H7 (cell line): ENCODE measurements at places on chromosomes 12 and 14. TPM values are rescaled to one million over a fixed set of nuclear protein-coding genes. Genes with fewer than 3 reads are reported as not detected.

SPATA7 gene
- total RNA-seq, result 8.4 and 18.4 TPM in 2 replicates

OR4N5 gene
- total RNA-seq, result not detected in 2 replicates

DNA sequence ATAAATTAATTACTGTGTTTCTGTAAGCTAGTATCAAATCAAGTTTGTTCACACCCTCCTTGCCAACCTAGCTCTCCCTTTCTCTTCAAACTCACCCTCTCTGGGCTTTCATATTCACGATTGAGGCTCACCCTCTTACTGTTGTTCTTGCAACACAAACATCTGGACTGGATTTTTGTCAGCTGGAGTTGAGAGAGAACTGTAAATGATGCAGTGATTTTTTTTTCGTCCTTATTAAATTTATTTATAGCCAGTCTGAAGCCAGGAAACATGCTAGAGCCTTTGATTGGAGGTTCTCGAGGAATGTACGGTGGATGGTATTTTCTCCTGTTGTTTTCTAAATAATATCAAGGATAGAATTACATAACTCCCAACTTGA lies 485.1 kb downstream of the ZFP36L1 start:
- DNase-seq, result no peak

DNA sequence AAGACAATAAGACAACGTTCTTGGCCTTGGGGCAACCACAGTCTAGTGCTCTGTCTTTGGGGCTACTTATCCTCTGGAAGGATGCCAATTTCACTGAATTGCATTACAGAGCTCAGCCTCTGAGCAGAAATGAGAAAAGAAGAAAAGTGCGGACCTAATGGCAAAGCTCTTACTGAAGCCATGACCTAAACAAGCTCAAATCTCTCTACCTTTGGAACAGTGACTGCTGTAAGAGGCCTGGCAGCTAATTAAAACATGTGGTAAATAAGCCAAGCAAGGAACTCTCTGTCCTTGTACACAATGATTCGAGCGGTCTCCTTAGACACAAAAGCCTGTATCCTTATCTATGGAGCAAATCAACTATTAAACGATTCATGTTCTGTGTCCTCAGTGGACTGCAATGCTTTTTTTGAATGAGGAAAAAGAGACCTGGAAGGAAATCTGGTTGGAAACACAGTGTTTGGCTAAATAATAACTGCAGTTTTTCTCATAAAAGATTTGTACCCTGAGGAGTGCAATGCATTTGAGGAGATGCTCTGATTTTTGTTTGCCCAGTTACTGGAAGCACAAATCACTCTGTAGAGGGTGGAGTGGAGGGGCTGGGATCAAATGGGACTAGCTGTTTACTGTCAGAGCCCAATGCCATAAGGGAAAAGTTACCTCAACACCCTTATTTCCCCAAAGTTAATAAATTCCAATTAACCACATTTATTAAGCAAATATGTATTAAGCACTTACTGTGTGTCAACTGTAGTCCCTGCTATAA lies 113.9 kb downstream of the NDUFA12 start:
- DNase-seq, result no peak

DNA sequence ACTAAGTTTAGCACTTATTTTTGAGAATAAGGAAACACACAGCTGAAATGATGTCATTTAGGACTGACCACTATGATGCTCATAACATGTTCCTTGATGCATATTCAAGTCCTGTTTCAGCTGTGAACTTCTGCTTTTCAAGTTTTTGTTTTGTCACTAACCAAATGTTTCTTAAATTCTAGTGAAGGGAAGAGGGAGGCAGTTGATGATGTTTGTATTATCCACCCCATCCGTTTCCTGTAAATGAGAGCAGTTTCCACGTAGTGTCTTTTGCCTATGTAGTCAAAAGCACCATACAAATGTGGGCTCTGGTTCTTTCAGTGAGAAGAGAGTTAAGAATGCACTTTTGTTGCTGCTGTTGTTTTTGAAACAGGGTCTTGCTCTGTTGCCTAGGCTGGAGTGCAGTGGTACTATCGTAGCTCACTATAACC lies 491.8 kb downstream of the PCNX1 start:
- DNase-seq, result no peak

GRCh38 chr14:54483846-54484245 lies 4.9 kb downstream of the GMFB start:
- DNase-seq, result no peak

DNA sequence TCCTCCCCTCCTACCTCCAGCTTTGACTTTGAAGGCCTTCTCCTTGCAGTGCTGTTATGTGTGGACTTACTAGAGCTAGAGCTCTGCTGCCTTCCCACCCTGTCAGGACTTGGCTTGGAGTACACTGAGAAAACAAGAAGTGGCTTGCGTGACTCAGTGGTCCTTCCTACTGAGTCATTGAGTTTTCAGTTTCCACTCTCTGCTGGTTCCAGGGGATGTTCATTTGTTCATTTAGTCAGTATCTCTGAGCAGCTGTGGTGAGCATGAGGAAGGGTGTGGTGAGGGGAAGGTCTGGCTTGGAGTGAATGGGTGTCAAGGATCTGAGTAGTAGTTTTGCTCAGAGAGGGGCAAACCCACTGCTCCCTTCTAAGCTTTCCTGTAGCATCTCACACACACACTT lies 17.2 kb upstream of the ELK3 start:
- no peak for DNase-seq
